NCI-H524 (cell line): ENCODE measurements at places on chromosomes 5 and 9.

- no peak for DNase-seq
Observed at GRCh38 chr5:54009828-54010227, 300.5 kb downstream of the ARL15 start.

DNA sequence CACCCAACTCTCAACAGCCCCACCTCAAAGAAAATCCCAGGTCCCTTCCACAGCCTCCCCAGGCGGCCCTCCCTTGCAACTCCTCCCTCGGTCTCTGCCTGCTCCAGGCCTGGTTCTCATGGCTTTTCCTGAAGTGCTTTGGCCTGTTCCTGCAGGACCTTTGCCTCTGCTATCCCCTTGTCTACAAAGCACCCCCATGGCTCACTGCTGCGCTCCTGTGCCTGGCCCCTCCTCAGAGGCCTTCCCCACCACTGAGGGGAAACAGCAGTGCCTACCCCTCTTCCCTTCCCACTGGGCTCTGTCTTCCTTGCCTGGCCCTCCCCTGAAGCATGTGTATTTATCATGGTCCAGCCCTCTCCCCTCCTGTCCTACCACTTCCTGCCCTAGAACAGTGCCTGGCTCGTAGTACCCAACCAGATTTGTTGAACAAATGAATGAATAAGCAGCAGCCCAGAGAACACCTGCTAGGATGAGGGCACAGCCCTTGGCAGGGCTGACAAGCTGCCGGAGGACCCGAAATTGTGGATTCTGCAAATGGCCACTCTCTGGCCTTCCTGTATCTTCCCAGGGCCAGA is 68.6 kb upstream of the LRRTM2 start:
- no peak for DNase-seq

GRCh38 chr5:78766412-78766762 is 117.8 kb upstream of the LHFPL2 start:
- DNase-seq: no peak

DNA sequence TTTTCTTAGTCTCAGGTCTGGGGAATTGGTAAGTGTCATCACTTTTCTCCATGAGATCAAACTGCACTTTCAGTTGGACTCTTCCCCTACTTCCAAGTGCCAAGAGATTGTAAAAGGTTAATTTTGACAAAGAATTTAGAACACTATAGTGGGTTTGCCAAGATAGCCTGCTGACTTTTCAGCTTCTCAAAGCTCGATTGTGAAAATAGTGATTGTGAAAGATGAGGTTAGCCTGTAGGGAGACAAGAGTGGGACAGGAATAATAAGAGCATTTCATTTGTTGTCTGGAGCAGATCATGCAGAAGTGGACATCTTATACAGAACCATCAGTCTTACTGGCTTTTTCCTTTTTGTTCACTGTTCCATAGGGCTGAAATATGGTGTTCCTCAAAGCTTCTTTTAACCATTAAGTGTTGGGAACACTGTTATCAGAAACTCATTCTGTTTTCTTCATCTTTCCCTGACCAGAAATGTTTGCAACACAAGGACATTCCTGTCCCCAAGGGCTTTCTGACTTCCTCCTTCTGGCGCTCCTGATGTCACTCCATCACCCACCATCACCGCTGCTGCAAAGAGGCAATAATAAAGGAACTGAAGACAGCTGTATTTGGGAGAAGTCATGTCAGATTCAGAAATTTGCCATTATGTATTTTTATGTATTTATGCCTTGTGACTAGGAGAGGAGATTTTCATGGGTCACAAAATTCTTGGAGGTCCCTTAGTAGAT is 11.6 kb upstream of the SPTAN1 start:
- DNase-seq: no peak

GRCh38 chr5:180647941-180648500 is 1.4 kb downstream of the FLT4 start:
- no peak for DNase-seq

- DNase-seq: no peak
Observed at GRCh38 chr9:84822589-84823233, 153.2 kb downstream of the NTRK2 start.

DNA sequence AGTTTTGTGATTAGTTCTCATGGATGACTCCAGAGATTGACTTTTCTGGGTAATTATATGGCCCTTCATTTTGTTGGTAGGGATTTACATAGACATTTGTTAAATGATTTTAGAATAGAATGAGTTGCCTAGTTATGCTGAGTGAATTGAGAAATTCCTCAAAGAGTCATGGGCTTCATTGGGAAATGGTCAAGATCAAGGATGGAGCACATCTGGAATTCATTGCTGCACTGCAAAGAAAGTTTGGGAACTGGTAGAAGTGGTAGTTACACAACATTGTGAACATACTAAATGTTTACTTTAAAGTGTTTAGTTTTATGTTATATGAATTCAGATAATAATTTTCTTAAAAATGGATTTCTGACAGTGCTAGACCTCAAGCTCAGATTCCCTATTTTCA is 46.5 kb downstream of the PIP5K1B start:
- DNase-seq: no peak

- peak; percentile 87 for DNase-seq
Observed at GRCh38 chr9:118230329-118230728, 526.1 kb downstream of the TLR4 start.

DNA sequence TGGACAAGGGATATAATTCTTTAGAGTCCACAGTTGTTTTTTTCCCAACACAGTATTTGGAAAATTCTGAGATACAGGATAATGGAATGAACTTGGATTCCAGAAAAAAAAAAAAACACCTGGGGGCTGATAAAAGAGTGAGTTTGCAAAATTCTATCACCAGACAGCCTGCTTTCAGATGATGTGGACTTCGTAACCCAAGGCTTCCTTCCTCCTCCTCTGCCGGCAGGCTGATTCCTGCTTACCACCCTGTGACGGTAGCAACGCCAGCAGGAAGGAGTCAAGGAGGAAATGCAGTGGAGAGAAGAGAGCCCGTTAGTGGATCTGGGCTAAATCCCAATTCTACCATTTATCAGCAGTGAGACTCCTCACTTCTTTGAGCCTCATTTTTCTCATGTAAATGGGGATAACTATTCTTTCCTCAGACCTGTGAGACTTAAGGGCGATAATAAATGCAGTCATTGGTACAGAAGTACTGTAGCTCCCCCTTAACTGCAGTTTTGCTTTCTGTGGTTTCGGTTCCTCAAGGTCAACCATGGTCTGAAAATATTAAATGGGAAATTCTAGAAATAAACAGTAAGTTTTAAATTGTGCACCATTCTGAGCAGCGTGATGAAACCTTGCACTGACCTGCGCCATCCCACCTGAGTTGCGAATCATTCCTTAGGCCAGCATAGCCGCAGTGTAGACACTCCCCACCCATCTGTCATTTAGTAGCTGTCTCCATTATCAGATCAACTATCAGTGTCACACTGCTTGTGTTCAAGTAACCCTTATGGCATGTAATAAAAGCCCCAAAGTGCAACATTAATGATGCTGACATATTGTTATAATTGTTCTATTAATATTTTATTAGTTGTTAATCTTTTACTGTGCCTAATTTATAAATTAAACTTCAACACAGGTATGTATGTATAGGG is 71.4 kb downstream of the DCP2 start:
- DNase-seq: peak; percentile 7

GRCh38 chr5:96995419-96995818 is 59.5 kb downstream of the LNPEP start:
- DNase-seq: no peak

GRCh38 chr5:39558541-39558940 is 133.8 kb upstream of the DAB2 start:
- DNase-seq: no peak

DNA sequence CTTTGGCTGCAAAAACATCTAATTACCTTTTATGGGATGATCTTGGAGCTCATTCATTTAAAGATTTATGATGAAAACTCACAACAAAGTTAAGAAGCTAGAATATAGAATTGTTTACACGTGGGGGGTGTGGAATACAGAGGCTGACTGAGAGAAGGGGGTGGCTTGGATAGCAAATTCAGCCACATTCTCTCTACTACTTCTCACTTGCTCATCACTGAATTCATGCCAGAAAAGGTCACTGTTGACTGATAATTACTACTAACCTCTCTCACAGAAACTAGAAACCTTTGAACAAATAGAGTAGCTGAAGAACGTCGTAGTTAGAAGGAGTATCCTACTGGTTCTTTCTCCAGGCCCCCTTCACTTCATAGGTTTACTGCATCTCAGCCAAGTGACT is 808.2 kb downstream of the BRINP1 start:
- DNase-seq: no peak

DNA sequence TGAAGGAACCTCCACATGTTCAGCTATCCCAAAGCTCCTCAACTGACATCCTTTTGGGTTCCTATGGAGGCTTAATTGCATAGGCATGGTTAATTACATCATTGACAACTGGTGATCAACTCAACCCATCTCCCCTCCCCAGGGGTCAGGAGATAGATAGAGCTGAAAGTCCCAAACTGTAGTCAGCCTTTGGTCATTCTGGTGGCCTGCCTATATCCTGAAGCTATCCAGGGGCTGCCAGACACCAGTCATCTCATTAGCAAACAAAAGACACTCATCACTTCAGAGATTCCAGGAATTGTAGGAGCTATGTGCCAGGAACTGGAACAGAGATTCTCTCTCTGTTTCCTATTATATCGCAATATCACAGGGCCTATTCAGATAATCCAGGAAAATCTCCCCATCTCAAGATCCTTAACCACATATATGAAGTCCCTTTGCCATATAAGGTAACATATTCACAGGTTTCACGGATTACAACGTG is 646.5 kb upstream of the GRAMD2B start:
- no peak for DNase-seq

- peak; percentile 89 for DNase-seq
Observed at GRCh38 chr9:79663878-79664277, 92.1 kb downstream of the TLE4 start.

DNA sequence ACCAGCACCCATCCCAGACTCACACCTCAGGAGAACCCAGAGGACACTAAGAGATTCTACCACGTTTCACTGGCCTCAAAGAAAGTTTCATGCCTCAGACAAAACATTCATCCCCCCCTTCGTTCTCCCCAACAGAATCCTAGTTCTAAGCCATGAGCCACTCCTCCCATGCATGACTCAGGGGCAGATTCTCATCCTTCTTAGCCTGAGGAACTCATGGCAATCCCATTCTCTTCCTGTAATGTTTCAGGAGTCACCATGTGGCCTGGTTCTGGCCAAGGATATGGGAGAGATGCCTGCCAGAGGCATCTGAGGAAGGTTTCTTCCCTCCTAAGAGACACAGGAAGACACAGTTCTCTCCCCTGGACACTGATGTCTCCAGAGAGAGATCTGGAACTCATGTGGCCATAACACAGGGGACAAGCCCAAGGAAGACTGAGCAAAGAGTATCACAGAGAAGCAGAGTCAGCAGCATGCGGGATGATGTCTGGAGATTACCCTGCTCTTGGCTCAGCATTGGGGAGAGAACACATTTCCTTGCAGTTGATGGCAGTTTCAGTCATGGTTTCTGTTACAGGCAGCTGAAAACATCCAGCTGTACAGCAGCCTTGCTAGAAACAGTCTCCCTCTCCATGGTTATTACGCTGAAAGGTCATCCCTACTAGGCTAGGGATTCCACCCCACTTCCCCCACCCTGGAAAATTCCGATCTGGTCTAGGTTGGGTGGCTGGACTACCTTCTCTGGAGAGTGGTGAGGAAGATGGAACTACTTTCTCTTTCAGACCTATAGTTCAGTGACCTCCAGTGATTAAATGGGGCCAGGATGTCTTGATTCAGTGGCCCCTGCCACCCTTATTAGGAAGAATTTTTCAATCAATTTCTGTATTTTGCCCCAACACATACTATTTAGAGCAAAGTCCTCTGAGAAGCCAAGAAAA is 115.4 kb downstream of the ZNF608 start:
- no peak for DNase-seq

DNA sequence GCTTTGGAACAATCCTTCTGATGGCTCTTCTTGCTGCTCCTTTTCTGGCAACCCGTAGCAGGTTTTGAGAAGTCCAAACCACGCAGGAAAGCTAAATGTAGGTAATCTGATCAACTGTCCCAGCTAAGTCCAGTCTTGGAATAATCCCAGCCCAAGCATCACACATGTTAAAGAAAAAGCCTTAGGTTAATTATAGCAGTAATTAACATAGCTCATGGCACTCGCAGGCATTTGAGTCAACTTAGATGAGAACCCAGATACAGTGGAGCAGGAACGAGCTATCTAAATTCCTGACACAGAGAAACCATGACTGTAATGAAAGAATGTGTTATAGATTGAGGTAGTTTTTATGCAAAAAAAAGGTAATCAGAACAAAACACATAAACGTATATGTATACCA is 844.8 kb downstream of the CDH9 start:
- DNase-seq: no peak
